Brain (organoid and tissue), 16 donors: ENCODE measurements at places on chromosomes 1 and 21. TPM values are rescaled to one million over a fixed set of nuclear protein-coding genes. Genes with fewer than 3 reads are reported as not detected.

Gene G0S2
- polyA plus RNA-seq, result 3.5 TPM

Gene COL8A2
- polyA plus RNA-seq, result 1.8 TPM

DNA sequence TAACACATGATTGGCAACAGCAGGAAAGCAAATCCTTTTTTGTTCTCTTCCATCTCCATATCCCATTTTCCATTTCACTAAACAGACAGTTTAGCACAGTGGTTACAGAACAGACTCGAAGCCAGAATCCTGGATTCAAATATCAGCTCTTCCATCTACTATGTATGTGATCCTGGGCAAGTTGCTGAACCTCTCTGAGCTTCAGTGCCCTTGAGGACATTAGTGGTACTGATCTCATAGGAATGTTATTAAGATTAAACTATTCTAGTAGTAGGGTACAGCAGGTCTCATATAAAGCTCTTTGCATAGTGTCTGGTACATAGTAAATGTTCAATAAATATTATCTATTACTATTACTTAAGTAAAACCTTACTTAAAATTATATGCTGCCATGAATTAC is 13.8 kb upstream of the HHIPL2 start:
- DNase-seq, result no peak

GRCh38 chr1:16907870-16908758 is 12.3 kb downstream of the RNU1-2 start:
- DNase-seq, result no peak
